ENCODE measurements at places on chromosomes 7 and 10.

- DNase-seq, result no peak
These were observed 306.7 kb downstream of the GRID1 start for GRCh38 chr10:86059892-86060291.

DNA sequence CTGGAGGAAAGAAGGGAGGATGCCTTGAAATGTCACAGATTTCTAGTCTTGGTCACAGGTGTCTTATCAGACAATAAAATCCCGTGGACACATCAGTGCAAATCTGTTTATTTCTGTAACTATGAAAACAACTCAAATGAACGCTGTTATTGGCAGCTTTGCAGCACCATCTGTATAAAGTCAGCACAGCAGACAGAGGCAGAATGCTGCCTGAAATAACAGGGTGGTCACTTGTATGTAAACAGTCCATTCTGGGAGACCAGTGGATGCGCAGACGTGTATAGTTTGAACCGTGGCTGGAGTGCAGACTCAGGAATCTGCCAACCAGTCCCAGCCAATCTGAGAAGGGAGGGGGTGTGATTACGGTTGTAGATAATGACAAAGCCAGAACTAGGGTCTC, 54.8 kb downstream of the SEC23IP start:
- no peak for DNase-seq

GRCh38 chr10:33571616-33572015, 237.1 kb upstream of the NRP1 start:
- no peak for DNase-seq

DNA sequence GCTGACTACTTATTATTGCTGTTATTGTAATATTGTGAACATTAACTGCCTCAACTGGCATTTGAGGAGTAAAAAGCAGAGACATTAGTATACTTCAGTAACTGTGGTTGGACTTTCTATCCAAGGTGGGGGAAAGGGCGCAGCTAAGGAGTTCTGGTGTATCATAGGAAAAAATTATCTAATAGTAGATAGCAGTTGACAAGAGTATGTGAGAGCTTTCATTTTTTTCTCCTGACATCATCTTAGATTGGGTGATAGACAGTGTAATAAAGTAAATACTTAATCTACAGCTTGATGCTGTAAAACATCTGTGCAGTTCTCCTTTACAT, 68.9 kb downstream of the PHTF2 start:
- peak; percentile 35 for DNase-seq

DNA sequence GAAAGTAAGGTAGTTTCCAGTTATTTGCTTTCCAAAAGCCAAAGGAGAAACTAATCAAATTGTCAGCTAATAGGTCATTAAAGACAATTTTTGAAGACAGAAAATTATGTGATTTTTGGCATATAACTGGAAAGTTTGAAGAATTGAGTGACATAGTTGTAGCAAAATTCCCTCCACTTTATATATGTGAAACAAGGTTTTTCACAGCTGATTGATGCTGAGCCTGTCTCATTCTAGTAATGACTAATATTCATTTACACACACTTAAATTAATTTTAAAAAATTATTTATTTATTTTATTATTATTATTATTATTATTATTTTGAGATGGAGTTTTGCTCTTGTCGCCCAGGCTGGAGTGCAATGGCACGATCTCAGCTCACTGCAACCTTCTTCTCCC, 16.3 kb upstream of the SIRT1 start:
- no peak for DNase-seq

DNA sequence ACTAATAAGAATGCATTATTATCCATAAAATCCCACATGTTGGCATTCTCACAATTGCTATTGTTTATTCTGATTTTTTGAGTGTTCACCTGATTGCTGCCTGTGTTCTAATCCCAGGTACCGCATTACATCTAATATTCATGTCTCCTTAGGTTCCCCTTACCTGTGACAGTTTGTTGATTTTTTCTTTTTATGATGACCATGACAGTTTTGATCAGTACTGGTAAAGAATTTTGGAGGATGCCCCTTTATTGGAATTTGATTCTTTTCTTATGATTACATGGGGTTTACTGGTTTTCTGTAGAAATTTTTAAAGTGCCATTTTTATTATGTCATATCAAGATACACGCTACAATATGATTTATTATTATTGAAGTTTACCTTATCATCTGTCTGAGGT, 1091.1 kb downstream of the NRG3 start:
- no peak for DNase-seq

- no peak for DNase-seq
These were observed 336.9 kb downstream of the ADARB2 start for GRCh38 chr10:1400101-1401070.

DNA sequence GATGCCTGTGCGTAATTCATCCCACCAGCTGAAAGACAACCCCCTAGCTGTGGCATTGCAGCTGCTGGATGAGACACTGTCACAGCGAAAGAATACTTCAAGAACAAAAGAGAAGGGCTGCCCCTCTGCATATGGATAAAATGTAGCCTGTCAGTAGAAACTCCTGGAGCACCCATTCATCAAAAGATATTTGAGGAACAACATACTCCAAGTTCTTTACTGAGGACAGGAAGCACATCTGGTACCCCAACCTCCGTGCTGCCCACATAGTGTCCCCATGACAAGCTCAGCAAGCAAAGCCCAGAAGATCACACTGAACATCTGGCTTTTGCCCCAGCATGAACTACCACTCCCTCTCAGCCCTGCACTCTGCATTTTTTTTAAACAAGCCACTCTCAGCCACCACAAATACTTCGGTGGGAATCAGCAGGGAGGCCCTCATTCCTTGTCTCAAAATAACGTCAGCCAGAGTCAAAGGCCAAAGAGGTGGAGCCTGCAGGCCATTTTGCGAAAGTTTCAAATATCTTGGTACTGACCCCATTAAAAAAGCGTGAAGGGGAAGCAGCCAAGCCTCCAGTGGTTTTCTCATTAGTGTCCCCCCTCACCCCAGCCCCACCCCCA, 1.7 kb downstream of the CREB3L2 start:
- peak; percentile 54 for DNase-seq

DNA sequence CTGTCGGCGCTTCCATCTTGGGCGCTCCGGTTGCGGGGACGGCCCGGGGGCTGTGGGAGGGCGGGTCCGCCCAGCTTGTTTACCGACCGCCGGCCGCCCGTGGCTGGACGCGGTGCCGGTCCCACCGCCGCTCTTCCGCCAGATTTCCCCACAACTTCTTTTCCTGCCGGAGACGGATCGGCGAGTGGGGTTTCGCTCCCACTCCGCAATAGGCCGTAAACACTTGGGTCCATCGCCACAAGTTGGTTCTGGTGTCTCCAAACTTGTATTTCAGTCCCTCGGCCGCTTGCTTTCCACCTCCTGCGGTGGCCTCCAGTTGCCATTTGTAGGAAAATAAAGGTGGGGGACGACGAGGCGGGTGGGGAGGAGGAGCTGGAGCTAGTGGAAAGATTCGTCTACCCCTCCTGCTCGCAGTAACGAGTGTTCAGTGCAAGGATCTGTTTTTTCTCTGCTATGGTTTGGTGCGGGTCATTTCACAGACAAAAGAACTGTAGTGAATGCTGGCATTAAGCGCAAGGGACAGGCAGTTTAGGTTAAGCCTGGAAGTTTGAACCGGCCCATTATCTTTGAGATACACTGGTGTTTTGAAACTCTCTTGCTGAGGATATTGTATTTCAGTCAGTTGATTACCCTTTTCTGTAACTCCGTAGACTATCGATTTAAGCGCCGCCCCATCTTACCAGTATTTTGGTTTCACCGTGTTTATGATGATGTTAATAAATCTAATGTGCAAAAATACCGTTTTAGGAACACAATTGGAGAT, 24.3 kb upstream of the ZRANB1 start:
- peak; percentile 20 for DNase-seq

DNA sequence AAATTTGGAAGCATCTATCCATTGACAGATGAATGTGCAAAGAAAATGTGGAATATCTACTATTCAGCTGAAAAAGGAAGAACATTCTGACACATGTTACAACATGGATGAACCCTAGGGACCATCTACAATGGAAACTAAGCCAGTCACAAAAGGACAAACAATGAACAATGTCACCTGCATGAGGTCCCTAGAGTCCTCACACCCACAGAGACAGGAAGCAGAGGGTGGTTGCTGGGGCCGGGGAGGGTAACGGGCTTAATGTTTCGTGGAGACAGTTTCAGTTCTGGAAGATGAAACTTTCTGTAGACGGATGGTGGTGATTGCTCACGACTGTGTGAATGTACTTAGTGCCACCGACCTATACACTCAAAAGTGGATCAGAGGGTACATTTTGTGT, 282.9 kb downstream of the ADARB2 start:
- no peak for DNase-seq

DNA sequence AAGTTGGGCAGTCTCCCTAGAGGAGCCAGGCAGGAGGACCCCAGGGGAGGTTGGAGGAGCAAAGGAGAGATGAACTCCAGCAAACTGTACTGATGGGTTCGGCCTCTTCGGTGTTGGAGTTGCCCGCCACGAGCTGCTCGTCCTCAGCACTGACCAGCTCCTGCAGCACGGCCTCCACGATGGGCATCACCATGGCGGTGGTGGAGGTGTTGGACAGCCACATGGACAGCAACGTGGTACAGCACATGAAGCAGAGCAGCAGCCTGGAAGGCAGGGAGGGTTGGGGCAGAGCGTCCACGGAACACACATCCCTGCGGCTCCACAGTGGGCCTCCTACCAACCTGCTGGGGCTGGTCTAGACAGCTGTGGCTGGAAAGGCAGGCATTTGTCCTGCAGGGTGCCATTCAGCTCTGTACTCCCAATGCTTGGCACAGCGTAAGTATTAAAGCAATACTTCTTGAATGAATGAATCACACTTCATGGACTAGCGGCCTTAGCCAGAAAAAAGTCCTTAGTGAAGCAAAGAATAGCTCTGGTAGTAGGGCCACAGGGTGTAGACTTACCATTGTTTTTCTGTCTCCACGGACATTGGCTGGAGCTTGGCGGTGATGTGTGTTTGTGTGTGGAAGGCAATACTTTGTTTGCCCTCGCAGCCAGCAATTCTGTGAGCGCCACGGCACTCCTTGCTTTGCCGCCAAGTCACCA, 21.8 kb downstream of the SLC13A4 start:
- DNase-seq, result no peak
